ENCODE measurements at places on chromosomes 4 and X.

GRCh38 chr4:57351731-57352130 lies 241.5 kb upstream of the IGFBP7 start:
- no peak for DNase-seq

GRCh38 chr4:82287720-82288119 lies 86.1 kb downstream of the HNRNPD start:
- DNase-seq, result no peak

DNA sequence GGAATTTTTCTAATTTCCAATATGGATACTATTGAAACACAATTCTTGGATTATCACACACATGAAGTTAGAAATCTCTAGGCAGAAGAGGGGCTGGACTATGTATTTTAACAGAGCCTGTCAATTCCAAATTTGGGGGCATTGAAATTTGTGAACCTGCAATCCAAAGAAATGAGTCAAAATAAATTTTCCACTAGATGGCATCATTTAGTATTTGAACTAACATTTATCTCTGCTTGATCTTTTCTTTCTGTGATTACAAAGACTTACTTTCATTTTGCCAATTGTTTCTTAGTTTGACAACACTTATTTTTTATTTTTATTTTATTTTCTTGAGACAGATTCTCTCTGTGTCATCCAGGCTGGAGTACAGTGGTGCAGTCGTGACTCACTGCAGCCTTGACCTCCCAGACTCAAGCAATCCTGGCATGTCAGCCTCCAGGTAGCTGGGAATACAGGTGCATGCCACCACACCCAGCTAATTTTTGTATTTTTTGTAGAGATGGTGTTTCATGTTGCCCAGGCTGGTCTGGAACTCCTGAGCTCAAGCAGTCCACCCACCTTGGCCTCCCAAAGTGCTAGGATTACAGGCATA lies 2.7 kb upstream of the PYURF start:
- peak; percentile 12 for DNase-seq

- no peak for DNase-seq
Observed at GRCh38 chr4:86269354-86269753, 90.5 kb downstream of the MAPK10 start.

- DNase-seq, result no peak
Observed at GRCh38 chr4:153641532-153641931, 42.5 kb upstream of the TLR2 start.

- DNase-seq, result no peak
Observed at GRCh38 chr4:100591161-100591876, 73.5 kb upstream of the EMCN start.

DNA sequence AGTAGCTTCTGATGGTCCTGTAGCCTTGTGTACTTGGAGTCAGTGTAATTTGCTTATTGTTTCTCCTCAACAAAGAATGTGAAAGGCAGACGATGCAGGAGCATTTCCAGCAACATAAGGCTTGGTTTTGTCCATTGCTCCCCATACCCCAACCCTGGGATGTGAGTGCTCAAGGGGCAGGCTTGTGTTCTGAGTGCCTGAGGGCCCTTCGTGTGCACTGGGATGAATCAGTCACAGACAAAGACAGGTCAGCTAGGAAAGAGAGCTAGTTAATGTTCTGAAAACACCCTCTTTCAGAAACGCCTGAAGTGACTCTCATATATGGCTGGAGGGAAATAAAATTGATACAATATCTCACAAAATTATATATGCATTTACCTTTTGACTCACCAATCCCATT lies 59.1 kb downstream of the PRPS1 start:
- DNase-seq, result no peak

DNA sequence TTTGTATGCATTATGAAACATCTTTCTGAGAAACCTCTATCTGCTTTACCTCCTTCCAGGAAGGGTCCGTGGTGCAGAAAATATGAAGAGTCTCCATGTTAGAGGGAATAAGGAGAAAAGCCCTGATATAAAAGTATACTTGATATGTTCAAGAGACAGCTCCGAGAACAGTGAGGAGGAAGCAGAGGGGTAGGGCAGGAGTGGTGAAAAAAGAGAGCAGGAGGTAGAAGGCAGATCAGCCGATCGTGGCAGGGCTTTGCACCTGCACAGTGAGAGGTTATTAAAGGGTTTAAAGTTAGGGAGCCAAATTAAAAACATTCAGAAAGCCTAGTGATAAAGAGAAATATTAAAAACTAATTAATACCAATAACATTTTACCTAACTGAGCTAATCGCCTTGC lies 419.7 kb downstream of the FAT4 start:
- DNase-seq, result no peak

- no peak for DNase-seq
Observed at GRCh38 chrX:153853180-153853901, 23.0 kb upstream of the PDZD4 start.

DNA sequence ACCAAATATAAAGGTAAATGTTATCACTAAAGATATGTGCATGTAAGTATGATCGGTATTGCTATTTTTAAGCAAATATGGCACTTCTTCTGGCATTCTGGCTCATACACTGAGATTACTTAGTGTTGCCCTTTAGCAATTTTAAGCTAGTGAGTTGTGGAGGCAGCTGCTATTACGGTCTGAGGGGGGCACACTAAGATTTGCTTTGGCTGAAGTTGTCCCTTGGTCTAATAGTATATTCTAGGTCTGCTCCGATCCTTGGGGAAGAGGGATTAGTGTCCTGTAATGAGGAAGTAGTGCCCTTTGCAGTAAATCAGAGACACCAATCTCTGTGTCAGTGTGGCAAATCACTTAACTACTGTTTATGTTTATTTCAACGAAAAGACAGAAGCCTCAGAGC lies 196.5 kb upstream of the FTHL17 start:
- DNase-seq, result no peak

DNA sequence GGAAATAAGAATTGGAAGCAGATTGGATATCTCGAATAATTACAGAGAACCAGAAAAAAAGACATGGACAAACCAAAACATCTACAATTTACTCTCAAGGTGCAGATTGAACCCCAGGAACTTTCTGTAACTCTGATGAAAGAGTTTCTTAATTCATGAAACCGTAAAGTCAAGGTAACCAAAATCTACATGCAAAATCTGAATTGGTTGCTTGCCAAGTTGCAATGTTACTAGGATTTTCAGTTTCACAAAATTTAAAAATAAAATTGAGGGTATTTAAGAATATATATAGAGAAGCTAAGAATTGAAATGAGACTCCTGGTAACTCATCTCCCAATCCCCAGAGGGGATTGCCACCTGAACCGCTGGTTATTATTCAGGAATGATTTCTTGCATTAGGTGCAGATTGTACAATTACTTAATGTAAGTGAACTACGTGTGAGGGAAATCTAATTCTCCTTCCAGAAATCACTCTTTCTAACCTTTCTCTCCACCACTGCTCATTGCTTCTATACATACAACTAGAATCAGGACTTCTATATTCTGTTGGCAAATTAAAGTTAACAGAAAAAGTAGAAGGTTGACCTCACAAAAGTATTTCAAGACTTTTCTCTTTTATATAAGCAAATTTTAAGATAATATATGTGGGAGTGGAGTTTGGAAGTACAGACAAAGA lies 221.5 kb upstream of the NDST4 start:
- DNase-seq, result no peak

GRCh38 chr4:169268951-169269760 lies 1.6 kb downstream of the SH3RF1 start:
- DNase-seq, result no peak

GRCh38 chr4:148380291-148380690 lies 61.9 kb downstream of the NR3C2 start:
- DNase-seq, result no peak

DNA sequence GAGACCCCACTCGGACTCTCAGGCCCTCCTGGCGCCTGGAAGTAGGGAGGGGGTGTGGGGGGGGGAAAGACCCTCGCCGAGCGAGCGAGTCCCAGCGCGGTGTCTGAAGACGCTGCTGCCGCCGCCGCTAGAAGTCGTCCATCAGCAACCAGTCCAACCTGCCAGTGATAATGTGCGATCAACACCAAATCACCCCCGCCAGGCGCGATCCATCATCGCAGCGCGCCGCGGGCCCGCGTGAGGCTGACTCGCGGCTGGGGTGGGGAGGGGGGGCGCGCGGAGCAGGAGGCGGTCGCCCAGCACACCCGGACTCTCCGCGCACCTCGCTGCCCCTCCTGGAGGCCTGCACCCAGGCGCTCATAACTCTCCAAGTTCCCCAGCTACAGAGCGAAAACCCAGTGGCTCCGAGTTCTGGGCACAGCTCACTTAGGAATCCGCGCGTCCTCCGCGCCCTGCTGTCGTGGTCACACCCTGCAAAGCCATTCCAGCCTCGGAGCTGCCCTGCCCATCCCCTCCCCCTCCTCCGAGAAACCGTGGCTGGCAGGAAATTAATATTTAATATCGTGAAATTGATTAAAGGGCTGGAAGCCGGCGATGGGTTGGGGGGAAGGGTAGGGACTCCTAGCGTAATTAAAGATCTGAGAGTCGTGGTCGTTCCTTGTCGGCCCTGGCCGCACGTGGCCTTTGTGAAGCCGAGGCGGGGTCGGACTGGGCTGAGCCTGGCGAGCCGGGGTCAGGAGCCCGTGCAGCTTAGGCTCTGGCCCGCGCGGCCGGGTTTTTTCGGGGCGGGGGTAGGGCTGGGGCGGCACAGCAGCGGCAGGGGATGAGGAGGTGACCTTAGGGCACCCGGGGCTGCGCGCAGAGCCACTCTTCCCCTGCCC lies 58.1 kb upstream of the BCOR start:
- no peak for DNase-seq

GRCh38 chr4:139368998-139369397 lies 66.7 kb upstream of the NDUFC1 start:
- DNase-seq, result no peak

DNA sequence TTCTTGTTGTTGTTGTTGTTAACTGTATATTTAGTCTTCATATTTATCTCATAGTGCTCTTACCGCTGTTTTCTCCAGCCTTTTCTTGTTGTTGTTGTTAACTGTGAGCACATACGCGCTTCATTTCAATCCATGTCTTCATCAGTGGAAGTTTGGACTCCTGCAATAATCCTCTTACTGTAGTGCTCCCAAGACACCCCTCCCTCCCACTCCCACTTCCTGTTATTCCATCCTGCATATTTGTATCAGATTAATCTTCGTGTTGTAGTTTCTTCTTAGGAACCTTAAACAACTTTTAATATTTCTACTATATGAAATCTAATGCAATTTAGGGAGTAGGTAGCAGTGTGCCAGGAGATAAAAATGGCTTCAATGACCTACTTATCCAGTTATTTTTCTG lies 674.8 kb downstream of the RAPGEF2 start:
- no peak for DNase-seq

DNA sequence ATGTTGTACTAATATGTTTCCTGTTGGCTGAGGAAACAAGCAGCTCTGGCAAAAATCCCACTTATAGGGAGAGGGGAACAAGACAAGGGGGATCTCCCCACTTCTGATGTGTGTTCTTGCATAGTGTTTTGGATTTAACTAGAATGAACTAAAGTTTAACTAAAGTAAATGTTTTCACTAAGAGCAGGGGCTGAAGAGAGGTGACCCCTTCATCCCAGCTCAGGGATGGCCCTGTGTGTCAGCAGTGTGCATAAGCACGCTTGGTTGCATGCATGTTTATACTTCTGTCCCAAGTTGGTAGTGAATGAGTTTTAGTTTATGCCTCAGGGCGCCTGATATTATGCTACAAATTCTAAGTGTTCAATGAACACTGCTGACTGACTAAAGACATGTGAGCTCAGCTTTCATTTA lies 169.4 kb downstream of the MGST2 start:
- no peak for DNase-seq

GRCh38 chrX:153848325-153848724 lies 18.0 kb upstream of the PDZD4 start:
- DNase-seq, result no peak

DNA sequence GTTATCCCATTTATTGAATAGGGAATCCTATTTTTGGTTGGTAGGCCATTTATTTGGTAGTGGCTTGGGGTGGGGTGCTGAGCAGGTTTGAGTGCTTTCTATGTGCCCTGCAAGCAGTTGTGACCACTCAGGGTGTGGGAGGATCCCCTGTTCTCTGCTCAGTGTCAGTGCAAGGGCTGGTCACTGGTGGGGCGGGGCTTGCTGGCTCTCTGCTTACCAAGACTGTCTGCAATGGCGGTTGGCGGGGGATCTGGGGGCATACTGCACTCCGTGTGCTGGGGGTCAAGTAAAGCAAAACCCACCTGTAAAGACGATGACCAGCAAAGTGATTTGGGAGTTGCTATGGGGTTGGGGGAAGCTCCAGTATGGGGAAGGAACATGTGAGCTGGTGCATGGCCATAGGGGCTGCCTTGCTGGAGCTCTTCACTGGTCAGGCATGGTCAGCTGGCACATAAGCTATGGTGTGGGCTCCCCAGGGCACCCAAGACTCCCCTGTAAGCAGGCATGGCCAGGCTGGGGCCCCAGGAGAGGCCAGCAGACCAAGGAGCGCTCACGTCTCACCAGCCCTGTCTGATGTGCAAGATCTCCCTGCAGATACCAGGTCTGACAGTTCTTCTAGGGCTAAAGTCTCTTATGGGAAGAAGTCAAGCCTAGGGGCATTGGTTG lies 83.0 kb upstream of the GRXCR1 start:
- DNase-seq, result no peak

- DNase-seq, result peak; percentile 69
Observed at GRCh38 chrX:154516656-154517100, 646 bp upstream of the FAM3A start.

DNA sequence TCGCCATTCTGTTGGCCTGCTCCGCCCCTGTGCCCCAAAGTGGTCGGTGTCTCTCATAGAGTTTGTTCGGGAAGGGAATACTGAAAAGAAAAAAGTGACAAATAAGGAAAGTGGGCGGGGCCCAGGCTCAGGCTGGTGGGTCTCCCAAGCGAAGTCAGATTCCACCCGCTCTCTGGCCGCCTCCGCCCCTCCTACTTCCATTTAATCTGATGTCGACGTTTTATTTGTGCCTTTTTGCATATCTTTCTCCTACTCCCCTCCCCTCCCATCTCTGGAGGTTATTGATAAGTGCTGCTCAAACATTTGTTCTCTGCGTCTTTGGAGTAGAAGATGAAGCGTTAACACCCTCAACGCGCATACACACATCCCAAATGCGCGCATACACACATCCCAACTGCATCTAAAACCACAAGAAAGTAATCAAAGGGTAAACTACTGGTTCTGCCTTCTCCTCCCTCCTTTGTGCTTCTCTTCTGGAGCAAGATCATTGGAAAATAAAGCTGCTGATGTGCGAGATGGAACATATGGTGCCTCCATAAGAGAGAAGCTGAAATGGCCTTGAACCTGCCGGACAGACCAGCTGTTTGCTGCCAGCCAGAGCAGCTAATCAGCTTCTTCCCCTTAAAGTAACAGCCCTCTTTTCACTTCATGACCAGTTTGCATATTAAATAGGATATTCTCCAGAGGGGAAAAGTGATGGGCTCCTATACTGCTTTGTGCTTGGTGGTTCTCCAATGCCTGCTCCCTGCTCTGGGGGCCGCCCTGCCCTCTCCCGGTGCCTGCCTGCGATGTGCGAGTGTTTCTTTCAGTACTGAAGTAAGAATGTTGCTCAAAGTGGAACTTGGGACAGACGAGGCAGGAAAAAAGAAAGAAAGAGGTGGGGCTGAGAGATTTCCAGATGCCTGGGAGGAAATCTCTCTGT lies 3.1 kb downstream of the MAMLD1 start:
- DNase-seq, result peak; percentile 62

- DNase-seq, result no peak
Observed at GRCh38 chr4:151045907-151046306, 30.8 kb upstream of the LRBA start.

GRCh38 chr4:8067274-8067936 lies 91.2 kb downstream of the ABLIM2 start:
- DNase-seq, result no peak

- no peak for DNase-seq
Observed at GRCh38 chr4:179804440-179804839, 2362.2 kb upstream of the AGA start.

Measured in globus pallidus (tissue), 1 donor.